Pons (tissue), 1 donor: ENCODE measurements at places on chromosomes 4 and X.

DNA sequence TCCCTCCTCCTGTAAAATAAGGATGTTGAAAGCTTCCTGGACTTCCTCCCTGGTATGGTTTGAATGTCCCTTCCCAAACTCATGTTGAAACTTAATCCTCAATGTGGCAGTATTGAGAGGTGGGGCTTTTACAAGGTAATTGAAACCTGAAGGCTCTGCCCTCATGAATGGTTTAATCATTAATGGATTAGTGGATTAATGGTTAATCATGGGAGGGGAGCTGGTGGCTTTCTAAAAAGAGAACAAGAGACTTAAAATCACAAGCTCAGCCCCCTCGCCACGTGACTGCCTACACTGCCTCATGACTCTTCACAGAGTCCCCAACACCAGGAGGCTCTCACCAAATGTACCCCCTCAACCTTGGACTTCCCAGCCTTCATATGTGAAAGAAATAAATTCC is 124.6 kb upstream of the ANXA3 start:
- no peak for DNase-seq

- DNase-seq = no peak
These were observed 38.9 kb downstream of the KIT start for GRCh38 chr4:54696649-54697048.

DNA sequence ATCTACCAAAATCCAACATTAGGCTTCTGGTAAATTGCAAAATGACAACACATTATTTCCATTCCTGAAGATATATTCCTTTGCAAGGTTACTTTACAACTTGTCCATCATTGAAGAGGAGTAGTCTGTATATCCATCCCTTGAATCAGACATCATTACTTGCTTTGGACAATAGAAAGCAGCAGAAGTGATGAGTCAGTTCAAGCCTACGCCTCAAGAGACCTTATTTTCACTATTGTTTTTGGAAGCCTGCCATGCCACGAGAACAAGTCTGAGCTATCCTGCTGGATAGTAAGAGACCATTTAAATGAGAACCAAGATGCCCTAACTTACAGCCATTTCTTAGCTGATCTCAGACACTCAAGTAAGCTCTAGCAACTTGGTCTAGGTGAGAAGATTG is 246.0 kb upstream of the HHIP start:
- DNase-seq = no peak

DNA sequence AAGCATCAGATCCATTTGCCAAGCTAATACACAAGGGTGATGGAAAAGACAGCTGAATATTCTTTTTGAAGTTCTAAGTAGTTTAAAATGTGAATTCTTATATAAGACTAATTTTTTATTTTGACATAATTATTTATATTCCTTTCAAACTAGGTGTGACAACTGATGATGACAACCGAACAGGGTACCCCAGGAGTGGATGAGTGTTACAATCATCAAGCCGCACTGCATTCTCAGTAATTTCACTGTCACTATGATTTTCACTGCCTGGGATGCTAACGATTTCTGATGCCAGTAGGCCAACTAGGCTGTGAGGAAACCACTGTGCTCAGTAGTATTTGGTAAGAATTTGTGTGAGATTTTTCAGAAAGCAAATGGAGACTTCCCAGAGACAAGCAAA is 317.5 kb downstream of the ARAP2 start:
- DNase-seq = no peak

DNA sequence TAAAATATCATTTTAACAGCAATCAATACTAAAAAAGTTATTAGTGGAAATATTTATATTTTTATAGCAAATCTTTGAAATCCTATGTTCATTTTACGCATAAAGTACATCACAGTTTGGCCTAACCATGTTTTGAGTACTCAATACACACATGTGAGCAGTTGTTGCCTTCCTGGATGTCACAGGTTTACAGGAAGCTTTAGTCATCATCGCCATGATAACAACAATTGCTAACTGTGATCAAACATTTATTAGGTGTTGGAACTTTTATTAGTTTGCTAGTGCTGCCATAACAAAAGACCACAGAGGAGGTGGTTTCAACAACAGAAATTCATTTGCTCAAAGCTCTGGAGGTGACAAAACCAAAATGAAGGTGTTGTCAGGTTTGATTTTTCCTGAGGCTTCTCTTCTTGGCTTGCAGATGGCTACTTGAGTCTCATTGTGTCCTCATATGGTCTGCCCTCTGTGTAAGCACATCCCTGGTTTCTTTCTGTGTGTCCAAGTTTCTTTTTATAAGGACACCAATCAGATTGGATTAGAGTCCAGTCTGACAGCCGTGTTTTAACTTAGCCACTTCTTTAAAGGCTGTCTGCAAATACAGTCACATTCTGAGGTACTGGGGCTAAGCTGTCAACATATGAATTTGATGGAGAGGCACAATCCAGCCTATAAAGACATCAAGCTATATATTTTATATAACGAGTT is 43.1 kb upstream of the BOD1L1 start:
- no peak for DNase-seq

DNA sequence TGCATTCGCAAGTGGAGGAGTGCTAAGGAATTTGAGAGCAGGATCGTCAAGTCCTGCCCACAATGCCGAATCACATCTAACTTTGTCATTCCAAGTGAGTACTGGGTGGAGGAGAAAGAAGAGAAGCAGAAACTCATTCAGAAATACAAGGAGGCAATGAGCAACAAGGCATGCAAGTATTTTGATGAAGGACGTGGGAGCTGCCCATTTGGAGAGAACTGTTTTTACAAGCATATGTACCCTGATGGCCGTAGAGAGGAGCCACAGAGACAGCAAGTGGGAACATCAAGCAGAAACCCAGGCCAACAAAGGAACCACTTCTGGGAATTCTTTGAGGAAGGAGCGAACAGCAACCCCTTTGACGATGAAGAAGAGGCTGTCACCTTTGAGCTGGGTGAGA is 100.2 kb upstream of the MED14 start:
- DNase-seq = no peak

GRCh38 chr4:170227928-170228327 is 138.2 kb upstream of the AADAT start:
- no peak for DNase-seq

DNA sequence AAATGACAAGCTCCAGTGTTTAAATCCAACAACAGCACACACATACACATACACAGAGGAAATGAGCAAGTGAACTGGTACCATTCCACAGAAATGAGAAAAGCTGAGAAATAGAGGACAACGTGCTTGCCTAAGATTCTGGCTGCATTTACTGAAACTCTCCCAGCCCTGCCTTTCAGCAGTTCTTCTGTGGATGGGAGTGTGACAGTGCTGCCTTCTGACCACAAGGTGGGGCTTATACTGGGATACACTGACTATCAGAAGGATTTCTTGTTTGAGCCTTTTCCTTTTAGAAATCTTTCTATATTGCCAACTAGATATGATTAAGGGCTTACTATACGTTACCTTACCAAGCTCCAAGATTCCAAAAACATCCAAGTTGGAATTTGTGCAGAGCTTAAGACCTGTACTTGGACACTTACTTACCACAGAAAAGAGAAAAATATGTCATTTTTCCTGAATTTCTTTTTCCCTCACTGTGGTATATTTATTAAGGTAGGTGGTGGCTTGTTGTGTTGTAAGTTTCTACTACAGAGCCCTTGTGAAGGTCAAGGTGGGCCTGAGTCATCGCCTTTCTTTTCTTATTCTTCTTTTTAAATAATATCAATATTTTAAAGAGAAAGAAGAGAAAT is 10.7 kb upstream of the CXCL8 start:
- peak; percentile 68 for DNase-seq

GRCh38 chr4:3250438-3250955 is 1.5 kb downstream of the MSANTD1 start:
- DNase-seq = no peak

- no peak for DNase-seq
These were observed 1973.0 kb upstream of the AGA start for GRCh38 chr4:179415037-179415846.

DNA sequence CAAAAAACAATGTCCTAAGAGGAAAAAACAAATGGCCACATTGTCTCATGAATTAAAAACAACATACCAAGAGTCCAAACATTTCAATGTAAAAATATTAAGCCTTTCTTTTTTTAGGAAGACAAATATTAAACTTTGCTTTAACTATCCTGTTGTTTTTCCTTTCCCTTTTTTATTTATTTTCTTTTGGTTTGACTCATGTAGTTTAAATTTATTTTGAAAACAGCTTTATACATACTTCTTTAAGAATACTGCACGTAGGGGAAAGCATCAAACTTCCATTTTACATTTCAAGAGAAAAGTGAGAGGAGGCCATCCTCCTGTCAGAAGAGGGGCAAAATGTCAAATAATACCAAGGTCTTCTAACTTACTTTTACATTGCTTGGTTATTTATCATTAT is 8.7 kb downstream of the GAB1 start:
- no peak for DNase-seq

DNA sequence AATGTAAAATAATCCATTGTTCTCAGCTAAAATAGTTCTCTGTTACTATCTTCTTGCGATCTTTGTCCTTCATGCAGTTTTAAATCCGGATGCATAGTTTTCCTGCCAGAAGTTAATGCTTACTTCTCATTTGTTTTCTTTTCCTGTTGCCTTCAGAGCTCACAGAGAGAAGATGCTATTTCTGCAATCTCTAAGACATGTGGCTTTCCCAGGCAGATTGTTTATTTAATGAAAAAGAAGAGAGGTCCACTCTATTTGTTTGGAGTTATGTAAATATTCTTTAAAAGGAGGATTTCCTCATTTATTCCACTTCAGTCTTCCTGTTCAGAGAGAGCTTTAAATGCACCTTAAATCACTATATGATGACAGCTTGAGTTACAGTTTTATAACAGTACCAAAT is 39.3 kb upstream of the HPGD start:
- DNase-seq = no peak

DNA sequence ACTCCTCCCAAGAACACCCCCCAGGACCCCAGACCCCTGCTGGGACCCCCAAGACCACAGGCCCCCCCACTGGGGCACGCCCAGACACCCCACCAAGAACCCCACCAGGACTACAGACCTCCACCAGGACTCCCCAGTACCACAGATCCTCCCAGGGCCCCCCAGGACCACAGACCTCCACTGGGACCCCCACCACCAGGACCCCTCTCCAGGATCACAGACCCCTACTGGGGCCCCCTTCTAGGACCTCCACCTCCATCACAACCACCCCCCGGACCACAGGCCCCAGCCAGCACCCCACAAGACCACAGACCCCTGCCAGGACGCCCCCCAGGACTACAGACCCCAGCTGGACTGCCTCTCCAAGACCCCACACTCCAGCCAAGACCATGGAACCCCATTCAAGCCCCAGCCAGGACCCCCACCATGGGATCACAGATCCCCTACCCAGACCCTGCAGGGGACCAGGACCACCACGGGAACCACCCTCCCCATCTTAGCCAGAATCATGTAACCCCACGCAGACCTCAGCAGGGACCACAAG is 855 bp upstream of the DHRSX start:
- DNase-seq = no peak

- no peak for DNase-seq
These were observed 7.3 kb upstream of the RAB9B start for GRCh38 chrX:103839404-103839803.

DNA sequence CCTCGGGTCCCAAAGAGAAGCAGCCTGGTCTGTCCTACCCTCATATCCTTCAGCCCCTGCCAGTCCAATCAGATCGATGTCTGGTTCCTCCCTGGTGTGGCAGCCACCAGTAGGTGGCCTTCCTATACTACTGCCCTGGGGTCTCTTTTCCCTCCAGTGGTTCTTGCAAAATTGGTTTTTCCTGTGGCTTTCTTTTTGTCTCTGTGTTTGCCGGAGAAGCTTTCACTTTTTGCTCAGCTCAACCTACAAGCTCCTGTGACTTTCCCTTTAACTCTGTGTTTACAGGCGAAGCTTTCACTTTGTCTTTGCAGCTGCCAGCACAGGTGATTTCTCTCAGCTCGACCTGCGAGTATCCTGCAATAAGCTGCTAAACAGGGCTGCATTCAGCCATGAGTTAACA is 46.8 kb downstream of the UGT2A3 start:
- no peak for DNase-seq

- no peak for DNase-seq
These were observed 25.3 kb upstream of the ARHGEF38 start for GRCh38 chr4:105527081-105527480.

DNA sequence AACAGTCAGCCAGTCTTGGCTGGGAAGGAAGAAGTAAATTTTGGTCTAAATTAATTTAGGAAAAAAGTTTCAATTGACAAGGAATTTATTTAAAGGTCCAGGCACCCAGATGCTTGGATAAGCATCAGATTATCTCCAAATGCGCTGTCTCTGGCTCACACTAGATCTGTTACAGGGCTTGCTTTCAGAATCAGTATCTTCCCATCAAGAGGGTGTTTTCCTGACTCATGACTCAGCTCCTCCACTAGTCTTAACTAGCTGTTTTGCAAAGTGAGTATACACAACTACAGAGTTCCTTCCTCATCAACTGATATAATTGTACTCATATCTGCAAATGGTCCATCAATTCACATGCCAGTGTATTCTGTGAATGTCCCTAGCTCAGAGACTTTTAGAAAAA is 482.1 kb upstream of the CPEB2 start:
- DNase-seq = no peak

DNA sequence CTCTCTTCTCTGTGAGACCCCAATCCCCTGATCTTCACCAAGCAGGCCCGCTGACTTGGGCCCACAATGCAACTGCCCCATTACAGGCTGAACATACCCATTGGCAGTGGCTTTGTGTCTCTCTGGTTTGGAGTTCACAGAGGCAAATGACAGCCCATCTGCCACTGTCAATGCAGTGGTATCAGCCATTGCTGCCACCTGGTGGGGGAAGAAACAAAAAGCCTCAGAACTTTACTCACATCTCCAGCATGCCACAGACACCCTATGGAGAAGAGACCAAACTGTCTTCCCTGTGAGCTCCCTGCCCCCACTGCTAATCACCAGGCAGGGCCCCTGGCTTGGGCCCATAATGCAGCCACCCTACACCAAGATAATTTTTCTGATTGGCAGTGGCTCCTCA is 729.3 kb upstream of the ACTRT1 start:
- peak; percentile 5 for DNase-seq

- DNase-seq = peak; percentile 82
These were observed 343.9 kb downstream of the UNC5C start for GRCh38 chr4:95204873-95205272.

GRCh38 chrX:52983321-52984000 is 25.1 kb upstream of the FAM156A start:
- DNase-seq = no peak

GRCh38 chr4:73021634-73022033 is 47.9 kb downstream of the COX18 start:
- DNase-seq = peak; percentile 1

DNA sequence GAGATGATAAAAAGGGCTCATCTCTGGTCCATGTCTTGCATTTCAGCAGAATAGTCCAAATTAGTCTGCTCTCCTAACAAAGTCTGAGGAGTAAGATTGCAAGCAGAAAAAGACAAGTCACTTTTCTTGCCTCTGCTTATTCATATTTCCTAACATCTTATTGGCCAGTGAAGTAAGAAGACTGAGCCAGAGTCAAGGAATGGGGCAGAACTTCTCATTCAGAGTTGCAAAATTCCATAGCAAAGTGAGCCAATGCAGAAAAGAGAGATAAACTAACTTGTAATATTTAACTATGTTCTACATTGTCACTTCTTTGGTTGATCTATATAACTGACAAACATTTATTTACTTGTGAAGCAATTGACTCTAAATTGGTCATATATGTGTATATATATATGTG is 2304.0 kb downstream of the ARAP2 start:
- no peak for DNase-seq
